Kidney (tissue), 22 donors: ENCODE measurements at places on chromosomes 3 and 15.

- peak; percentile 12 for DNase-seq
Measured at GRCh38 chr15:55403531-55403930, 4.6 kb downstream of the CCPG1 start.

DNA sequence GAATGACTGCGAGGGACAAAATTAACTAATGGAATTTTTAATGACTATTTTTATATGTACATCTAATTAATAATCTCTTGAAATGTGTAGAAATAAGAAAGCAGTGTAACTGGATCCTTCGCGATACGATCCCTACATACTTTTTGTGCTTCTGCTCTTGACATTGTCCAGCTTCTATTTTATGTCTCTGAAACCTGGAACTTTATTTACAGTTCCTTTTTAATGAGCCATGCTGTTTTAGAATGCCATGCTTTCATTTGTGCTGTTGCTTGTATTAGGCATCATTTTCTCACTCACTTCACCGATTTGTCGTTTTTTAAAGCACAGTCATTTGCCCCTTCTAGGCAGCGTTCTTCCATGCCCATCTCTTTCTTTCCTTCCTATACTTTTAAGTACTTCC, 301.3 kb downstream of the EDEM1 start:
- DNase-seq = peak; percentile 72

GRCh38 chr15:25793354-25794050, 69.6 kb downstream of the ATP10A start:
- no peak for DNase-seq

- DNase-seq = no peak
Measured at GRCh38 chr3:14478956-14479550, 61.1 kb downstream of the GRIP2 start.

DNA sequence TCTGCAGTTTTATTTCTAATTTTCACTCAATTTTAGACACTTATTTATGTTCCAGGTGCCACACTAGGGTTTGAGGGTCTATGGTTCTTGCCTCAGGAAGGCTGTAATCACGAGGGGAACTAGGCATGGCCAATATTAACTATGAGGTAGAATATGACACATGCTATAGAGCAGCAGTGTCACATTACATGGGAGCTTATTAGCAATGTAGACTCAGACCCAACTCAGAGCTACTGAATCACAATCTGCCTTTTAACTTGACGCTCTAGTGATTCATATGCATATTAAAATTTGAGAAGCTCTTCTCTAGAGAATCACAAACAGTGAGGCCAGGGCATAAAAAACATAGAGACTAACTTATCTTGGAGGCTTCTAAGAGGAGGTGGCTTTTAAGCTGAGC, 32.8 kb upstream of the MRPL3 start:
- DNase-seq = no peak

GRCh38 chr3:14691239-14691638, 16.3 kb downstream of the C3orf20 start:
- DNase-seq = no peak

- no peak for DNase-seq
Measured at GRCh38 chr3:139308560-139308959, 35.3 kb upstream of the MRPS22 start.

GRCh38 chr3:105367063-105367405, 325 bp downstream of the ALCAM start:
- DNase-seq = no peak

DNA sequence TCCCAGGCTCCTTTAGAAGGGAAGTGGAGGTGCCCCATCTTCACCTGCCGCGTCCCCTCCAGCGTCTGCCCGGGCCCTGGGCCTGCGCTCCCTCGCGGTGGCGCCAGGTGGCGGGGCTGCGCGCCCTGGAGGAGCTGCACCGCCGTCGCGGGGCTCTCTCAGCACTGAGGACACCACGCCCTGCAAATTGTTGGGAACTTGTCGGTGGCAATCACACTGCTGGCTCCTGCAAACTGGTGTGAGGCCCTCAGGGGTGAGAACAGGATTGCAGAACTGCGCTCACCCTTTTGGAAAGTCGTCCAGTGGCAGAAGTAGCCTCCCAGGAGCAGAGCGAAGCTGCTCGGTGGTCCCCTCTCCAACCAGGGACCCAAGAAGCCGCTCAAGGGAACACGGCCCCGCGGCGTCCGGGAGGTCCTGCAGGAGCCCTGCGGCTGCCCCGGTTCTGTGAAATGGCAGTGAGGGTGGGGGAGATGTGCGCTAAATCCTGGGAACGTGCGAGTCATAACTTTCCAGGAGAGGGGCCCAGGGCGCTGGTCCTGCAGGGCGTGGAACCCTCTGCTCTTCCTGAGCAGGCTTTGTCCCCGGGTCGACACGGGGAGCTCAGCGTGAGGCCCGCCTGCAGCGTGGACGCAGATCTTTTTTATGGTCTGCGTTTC, 995 bp upstream of the LRRK1 start:
- peak; percentile 80 for DNase-seq

- DNase-seq = no peak
Measured at GRCh38 chr15:98612490-98613110, 35.7 kb upstream of the IGF1R start.

- DNase-seq = no peak
Measured at GRCh38 chr15:66993874-66994696, 71.3 kb upstream of the SMAD3 start.

DNA sequence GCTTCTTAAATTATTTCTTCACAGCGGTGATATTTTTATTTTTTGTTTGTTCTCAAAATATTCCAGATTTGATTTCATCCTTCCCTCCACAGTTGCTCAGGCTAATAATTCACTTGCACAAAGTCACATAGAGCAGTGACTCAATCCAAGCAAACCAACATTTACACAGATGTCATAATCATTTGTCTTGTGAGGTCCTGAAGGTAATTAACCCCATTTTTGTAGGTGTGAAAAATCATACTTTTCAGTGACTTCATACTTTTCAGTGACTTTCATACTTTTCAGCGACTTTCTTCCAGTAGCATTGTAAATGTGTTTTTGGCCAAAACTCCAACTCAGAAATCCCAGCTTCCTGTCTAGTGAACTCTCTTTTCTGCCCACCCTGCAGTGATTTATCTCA, 32.1 kb downstream of the CD200 start:
- DNase-seq = no peak

GRCh38 chr15:27692438-27692837, 406.7 kb downstream of the OCA2 start:
- no peak for DNase-seq

DNA sequence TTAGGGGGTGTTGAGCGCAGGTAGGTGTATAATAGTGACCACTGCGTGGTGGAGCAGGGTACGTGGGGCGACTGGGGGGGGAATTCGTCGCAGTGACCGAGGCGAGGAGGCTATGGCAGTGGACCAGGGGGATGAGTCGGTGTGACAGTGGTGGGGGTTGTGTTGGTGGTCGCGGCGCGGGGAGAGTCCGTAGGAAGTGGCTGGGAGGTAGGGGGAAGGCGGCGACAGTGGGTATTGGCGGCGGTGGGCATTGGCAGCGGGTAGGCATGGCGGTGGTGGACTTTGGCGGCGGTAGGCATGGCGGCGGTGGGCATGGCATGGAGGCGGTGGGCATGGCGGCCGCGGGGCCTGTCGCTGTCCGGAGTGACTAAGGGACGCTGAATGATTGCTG, 739 bp downstream of the SNRPN start:
- peak; percentile 62 for DNase-seq

DNA sequence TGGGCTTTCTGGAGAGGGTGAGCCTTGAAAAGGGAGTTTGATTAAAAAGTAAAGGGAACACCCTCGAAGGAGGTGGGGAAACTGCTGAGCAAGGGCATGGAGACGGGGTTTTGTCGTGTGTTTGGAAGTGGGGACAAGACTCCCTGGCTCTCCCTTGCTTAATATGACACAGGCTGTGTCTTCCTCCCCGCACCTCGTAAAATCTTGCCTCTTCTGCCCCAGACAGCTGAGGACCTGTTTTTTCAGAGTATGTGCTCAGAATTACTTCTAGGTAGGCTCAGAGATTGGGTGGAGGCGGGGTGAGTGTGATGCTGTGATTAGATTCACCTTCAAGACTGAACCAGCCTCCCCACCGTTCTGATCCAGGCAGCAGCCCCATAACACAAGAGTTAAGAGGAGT, 244.4 kb upstream of the TLE3 start:
- DNase-seq = peak; percentile 21

DNA sequence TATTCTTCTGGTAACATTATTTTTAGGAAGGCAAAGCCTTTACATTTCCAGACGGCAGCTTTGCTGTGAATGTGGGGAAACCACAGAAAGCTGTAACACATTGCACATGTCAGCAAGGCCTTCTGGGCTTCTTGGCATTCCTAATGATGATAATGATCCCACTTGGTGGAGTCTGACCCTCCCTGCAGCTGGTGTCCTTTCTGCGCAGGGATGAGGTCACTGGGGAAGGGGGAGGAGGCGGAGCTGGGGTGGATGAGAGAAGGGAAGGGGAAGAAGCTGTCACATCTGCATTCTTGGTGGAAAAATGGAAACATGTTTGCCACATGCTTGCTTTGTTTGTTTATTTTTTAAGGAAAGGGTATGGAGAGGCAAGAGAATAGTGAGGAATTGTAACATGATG, 68.6 kb downstream of the FILIP1L start:
- DNase-seq = peak; percentile 80

GRCh38 chr15:85477730-85478129, 97.3 kb downstream of the AKAP13 start:
- DNase-seq = peak; percentile 44

GRCh38 chr3:33008282-33008681, 56.8 kb downstream of the CCR4 start:
- no peak for DNase-seq

DNA sequence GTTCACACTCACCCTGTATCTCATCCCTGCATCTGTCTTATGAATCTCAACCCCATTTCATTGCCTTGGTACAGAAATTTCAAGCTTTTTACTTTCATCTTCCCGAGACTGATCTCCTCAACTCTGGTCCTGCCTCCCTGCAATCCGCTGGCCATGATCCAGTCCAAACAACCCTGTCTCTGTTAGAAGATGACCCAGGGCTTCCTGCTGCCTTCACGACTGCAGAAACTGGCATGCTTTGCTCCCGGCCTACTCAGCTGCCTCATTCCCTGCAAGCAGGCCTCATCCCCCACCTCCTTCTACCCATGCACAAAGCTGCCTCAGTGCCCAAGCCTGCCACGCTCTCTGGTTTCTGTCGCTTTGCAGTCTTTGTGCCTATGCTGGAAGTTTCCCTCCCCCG, 12.4 kb downstream of the HES1 start:
- DNase-seq = peak; percentile 78

DNA sequence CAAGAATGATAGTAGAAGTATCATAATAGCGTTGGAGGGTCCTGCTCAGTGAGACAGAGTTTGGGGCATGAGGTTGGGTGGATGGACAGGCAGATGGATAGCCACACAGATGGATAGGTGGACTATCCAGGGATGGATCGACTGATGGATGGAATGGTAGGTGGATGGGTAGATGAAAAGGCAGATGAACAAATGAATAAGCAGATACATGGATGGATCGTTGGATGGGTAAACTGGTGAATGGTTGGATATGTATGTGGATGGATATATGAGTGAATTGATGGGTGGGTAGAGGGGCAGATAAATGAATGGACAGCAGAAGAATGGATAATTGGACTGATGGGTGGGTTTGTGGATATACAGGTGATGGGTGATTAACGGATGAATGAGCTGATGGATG, 9.5 kb downstream of the CPNE9 start:
- no peak for DNase-seq

DNA sequence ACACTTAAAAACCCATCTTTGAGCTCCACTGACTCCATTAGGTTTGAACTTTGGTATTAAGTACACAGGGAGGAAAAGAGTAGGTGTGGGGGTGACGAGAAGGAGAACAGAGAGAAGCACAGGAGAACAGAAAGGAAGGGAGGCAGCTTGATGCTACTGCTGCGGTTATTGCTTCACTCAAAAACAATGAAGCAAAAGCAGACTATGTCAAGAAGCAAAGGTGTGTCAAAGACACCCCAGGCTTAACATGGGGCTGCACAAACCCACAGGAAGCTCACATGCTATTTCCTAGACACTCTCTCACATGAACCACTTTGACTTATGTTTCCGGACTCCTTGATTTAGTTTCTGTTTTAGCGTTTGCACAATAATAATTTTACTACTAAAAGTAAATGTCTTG, 961.0 kb upstream of the CFAP20DC start:
- DNase-seq = peak; percentile 36

DNA sequence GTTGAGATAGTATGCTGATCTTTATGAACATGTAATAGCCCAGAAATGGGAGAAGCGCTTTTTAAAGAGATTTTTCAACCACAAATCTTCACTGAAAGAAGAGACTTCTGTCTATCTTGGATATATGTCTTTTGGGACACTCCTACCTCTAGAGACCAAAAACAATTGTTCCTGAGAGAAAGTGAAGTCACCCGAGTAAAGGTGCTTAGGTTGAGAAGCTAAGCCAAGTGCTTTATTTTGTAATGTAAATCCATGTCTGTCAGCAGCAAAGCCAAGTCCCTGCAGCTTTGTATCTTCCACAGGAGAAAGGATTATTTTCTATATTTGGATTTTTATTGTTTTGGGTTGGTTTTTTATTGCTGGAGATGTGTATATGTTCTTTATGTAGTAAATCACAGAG, 32.1 kb upstream of the B3GALNT1 start:
- DNase-seq = no peak

- peak; percentile 86 for DNase-seq
Measured at GRCh38 chr3:8555113-8555661, 53.6 kb downstream of the LMCD1 start.

DNA sequence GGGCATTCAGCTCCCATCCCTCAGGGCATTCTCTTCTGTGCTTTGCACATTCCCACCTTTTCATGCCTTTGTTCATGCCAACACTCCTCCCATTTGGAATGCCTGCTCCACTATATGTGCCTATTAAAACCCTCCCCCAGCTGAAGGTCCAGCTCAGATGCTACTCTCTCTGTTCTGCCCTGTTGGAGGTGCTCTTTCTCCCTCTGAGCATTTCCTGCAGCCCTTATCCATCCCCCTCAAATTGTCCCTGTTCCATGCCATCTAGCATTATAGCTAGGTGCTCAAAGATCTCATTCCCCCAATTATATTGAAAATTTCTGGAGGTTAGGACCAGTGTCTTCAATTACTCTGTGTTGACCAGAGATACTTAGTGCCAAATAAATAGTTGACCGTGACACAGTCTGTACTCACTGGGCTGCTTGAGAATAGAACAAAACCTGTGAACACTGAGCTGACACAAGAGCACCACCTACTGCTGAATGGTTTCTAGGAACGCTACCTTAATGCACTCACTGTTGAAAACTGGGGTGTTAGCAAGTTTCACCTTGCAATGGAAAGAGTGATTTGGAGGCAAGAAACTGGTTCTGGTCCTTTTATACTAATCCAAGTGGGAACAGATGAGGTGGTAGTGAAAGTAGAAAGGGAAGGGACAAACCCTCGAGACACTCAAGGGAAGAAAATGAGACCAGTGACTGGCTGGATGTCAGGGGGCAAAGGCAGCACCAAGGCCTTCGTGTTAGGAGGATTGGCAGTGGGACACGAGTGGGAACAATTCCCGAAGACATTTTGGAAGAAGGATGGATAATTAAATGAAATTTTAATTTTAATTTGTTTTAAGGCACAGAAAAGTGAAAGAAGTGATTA, 289.8 kb upstream of the ROPN1 start:
- no peak for DNase-seq
